ENCODE measurements at places on chromosomes 4 and X. TPM values are rescaled to one million over a fixed set of nuclear protein-coding genes. Genes with fewer than 3 reads are reported as not detected.

GRCh38 chr4:109559625-109559982, 442 bp upstream of the MCUB start:
- H3K4me1 ChIP-seq = peaks cover 6% of the 10 kb centered on the region
- peak overlapping the region; percentile 60 for H3K27ac ChIP-seq
- peak overlapping the region; percentile 71 for H3K4me3 ChIP-seq
- DNase-seq = peak; percentile 36
- H3K36me3 ChIP-seq = no peaks in the 10 kb centered on the region

GABRB1 gene
- not detected for total RNA-seq

DNA sequence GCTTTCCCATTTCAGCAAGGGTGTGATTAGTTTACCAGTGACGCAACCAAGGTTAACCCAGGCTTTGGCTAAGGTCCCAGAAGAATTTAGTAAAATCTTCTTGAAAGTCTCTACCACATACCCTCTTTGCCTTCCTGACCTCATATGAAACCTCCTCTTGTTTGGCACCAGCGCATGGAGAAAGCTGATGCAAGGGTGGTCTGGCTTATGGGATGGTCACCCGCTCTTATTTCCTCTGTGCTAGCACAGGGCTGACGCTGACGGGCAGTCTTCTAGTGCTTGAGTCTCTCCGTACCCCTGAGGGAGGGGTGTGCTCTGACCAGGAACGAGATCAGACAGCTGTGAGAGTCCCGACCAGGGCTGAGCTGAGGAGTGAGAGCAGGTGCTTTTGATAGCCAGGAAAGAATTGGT, 137.6 kb downstream of the TENM3 start:
- H3K27me3 ChIP-seq = no peaks in the 10 kb centered on the region
- no peak overlapping the region for H3K4me3 ChIP-seq
- no peaks in the 10 kb centered on the region for H3K36me3 ChIP-seq
- no peaks in the 10 kb centered on the region for H3K4me1 ChIP-seq

DNA sequence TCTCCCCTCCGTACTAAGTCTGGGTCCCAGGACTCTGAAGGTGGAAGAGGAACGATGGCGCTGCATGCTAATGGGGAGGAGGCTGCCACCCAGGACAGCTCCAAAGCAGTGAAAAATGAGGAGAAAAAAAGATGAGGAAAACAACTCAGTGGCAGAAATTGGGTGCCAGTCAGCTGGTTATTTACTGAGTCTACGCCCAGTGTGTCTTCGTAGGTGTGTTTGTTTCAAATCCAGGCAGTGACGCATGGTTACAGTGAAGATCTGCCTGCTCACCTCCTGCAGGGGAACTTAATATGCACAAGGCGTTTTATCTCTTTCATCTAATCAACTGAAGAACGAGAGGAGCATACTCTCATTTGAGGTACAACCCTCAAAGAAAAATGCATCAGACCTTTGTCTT, 70.9 kb upstream of the FBXW7 start:
- H3K4me3 ChIP-seq = no peak overlapping the region
- no peak for DNase-seq
- H3K27ac ChIP-seq = no peak overlapping the region
- no peaks in the 10 kb centered on the region for H3K27me3 ChIP-seq
- H3K36me3 ChIP-seq = no peaks in the 10 kb centered on the region
- H3K4me1 ChIP-seq = peaks cover 11% of the 10 kb centered on the region

AWAT2 gene
- total RNA-seq = not detected

GRCh38 chrX:149267878-149268813, 237.0 kb downstream of the IDS start:
- H3K27ac ChIP-seq = no peak overlapping the region
- H3K36me3 ChIP-seq = no peaks in the 10 kb centered on the region
- DNase-seq = no peak
- H3K4me1 ChIP-seq = no peaks in the 10 kb centered on the region
- no peak overlapping the region for H3K4me3 ChIP-seq

- no peaks in the 10 kb centered on the region for H3K4me1 ChIP-seq
- no peak for DNase-seq
- H3K27ac ChIP-seq = no peak overlapping the region
- no peak overlapping the region for H3K4me3 ChIP-seq
Measured at GRCh38 chr4:184349283-184350039, 124.9 kb downstream of the IRF2 start.
